ENCODE measurements at places on chromosomes 3 and 15.

- DNase-seq: no peak
These were observed 250.9 kb downstream of the EPHA3 start for GRCh38 chr3:89358281-89358680.

DNA sequence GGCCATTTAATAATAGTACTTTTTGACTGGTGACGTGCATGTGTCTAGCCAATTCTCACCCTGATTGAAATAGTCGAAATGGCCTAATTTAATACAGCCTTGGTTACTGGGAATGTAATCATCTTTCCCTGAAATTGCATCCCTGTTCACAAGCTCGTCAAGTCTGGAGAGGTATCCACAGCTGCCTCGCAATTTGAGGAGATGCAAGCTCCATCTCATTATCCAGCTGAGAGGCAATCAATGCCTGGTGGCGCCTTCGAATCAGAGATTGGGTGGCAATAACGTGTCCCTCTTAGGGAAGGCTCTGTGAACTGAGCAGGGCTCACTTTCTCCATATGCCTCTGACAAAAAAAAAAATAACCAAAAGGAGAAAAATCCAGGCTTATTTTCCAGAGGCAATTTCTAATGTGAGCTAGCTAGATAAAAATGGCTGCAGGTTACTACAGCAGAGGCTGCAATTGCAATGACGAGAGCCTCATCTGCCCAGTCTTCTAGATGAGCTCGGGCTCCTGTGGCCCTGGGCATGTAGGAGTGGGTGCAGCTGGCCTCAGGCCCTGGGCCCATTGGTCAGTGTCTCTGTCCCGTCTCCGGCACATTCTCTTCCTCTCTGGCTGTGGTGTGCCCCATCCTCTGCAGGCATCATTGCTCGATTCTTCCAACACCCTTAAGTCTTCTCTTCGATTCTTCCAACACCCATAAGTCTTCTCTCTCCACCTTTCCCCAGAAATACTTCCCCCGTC lies 487.5 kb downstream of the GABRG3 start:
- DNase-seq: no peak

DNA sequence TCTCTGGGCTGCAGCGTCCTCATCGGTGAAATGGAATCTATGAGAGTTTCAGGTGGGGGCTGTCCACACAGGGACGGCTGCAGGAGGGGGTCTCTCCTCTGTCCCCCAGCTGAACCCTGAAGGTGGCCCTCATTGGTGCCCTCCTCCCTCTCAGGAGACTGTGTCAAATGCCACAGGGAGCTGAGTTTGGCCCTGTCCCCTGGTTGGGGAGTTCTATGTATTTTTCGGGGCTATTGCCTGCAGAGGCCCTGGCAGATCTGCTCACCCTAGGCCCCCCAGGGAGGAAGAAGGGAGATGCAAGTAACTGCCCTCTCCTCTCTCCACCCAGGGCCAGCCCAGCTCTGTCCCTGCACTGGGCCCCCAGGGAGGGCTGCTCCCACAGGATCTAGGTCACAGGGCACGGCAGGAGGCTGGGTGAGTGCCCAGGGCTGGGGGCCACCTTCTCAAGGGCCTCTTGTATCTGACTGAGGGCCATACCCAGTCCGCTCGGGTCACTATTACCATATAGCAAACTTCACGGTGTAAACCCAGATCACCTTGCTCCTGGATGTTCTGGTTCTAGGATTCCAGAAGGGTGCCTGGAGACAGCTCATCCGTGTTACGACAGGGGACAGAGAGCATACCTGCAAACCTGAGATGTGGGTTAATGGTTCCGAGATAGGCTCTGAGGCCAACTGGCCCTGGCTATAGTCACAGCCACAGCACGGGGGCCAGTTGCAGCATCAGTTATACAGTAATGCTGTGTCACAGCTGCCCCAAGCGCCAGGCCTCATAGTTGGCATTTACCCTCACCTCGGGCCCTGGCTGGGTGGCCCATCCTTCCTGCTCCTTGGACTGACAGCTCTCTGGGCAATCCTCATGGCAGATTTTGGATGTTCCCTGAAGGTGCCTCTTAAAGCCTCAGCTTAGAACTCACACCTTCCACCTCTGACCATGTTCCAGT lies 102.4 kb upstream of the PRR23E start:
- DNase-seq: no peak

DNA sequence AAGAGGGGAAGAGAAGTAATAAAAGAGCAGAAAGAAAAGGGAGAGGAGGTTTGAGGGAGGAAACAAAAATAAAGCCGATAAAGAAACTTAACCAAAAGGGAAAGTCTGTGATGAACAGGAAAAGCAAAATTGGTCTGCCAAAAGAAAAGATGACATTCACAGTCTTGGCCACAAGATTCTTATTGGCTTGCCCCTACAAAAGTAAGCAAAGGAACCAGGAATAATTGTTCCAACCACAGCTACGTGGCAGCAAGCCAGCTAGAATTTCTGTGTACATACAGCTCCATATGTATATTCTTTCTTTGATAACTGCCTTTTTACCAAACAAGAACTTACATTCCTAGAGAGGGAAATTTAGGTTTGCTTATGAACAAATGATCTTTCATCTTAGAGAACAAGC lies 79.6 kb downstream of the MLH1 start:
- DNase-seq: no peak

DNA sequence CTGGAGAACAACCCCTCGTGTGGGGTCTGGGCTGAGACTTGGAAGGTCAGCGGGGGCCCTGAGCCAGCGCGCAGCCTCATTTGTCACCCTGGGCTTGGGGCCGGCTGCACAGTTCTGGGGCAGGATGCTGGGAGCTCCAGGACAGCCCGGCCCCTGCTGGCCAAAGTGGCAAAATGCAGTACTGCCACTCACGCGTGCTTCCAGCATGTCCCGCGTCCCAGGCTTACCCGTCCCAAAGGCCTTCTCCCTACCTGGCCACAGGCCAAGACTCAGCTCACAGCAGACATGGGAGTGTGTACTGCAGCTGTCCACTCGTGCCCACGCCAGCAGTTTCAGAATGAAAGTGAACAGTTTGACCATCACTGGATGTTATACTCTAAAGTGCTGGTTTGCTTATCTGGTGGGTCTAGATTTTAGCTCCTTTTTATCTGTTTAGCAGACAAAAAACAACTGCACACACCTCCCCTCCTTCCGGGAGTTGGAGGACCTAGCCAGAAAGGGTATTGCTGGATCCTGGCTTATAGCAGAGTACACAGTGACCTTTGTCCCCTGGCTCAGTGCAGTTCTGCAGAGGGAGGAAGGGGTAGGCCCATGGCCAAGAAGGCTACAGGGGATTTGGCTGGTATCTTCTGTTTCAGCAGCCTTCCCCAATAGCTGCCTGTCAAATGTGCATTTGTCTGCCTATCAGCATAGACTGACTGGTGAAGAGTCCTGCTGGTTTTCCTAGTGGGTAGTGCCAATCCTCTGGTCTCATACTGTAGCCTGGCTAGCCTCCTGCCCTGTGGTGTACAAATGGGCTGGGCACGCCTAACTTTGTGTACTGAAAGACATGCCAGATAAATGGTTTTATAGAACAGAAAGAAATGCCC lies 23.2 kb upstream of the IP6K2 start:
- peak; percentile 21 for DNase-seq

DNA sequence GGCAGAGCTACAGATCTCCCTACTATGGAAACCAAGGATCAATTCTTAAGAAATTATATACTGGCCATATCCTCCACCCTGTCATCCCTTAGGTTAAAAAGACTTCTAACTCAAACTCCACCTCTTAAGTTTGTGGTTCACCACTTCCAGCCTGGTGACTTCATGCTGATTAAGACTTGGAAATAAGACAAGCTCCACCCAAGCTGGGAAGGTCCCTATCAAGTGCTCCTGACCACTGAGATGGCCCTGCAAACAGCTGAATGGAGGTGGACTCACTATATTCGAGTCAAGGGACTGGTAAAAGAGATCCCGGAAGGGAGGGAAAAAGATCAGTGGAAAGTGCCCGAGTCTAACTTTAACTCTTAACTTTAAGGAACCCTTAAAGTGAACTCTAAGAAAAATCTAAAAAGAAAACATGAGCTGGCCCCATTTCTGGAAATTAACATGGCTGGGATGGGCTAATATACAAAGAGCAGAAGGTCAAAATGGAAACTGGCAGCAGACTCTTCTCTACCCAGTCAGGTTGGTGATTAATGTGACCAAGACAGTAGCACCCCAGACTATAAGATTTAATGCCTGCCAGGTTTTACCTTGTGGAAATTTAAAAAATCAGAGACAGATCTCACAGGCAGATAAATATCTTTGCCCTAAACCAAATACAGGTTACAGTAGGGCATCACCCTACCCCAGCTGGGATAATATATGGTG lies 43.9 kb downstream of the PPCDC start:
- peak; percentile 15 for DNase-seq

DNA sequence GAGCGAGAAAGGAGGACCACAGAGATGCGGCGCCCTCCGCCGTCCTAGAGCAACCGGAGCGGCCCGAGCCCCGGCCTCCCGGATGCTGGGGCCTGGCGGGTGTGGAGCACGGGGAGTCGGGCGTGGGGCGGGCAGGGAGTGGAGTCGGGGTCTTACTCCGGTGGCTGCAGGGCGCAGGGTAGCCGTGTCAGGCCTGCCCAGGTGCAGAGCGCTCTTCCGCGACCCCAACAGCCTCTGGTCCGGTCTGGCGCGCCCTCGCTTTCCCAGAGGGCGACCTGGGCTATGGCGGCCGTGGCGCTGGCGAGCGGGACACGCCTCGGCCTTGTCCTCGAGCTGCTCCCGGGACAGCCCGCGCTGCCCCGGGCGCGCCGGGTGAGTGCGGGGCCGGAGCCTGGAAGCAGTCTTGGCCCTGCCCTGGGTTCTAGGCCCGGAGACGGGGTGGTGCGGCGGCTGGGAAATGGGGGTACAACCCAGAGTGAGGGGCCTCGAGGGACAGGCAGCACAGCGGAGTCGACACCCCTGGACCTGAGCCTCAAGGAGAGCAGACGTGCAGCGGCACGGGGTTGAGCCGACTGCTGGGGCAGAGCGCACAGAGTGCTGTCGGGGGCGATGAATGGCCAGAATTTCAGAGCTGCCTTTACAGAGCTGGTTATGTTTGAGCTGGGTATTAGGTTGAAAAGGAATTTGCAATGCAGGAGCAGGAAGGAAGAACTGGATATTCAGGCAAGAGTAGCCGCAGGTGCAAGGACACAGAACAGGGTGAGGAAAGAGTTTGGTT lies at the start of gene ZNF662:
Gene ZNF662, plus strand, starts transcription at position 73 of the 778 bp plus-strand sequence. CDS start 1,973 bp downstream, outside the sequence.
- no peak for DNase-seq

GRCh38 chr3:133171831-133172230 lies 133.6 kb downstream of the TMEM108 start:
- no peak for DNase-seq

- no peak for DNase-seq
These were observed 11.7 kb downstream of the SHOX2 start for GRCh38 chr3:158094235-158095110.

DNA sequence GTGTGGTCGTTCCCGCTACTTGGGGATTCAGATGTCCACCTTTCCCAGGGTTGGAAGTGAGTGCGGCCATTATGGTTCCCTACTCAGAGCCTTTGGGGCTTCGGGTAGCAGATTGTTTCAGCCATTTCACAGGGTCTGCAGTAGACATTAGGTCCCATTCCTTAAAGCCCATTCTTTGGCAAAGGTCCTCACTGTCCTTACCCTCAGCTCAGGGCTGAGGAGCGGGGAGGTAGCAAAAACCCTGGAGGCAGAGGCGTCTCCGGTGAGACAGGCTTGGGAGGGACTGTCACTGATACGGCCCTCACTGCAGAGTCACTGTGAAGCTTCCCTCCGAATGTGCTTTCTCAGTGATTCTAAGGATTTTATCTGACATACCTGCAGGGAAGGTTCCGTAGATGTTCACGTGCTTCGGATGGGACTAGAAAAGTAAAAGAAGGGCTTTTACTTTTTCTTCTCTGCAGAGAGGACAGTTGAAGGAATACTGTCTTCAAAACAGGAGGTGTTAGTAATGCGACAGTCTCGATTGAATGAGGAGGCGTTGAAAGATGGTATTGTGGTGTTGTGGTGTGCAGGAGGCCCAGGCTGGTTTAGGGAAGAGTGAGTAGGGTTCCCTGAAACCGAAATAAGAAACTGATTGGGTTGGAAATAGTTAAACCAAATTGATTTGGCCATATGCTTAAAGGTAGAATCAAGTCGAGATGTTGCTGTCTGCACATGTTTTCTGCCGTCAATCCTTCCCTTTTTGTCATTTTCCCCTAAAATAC lies 630 bp downstream of the ATP6V1A start:
- DNase-seq: no peak

DNA sequence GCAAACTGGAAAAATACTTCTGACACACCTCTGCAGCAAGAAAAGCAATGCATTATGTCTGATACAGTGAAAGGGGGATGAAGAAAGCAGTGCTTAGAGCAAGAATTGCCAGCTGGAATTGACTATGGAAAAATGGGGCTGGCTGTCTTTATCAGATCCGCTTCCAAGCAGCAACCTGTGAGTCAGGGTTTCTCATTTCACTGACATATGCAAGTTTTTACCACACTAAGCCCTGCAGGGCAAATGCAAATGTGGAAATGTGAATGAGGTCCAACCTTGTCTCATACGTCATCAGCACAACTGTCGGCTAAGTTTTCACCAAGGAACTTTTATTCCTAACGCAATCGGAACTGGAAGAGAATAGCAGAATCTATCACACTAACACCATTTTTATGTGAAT lies 172.5 kb upstream of the GADL1 start:
- DNase-seq: no peak

- DNase-seq: no peak
These were observed 36.9 kb downstream of the CTNNB1 start for GRCh38 chr3:41236228-41236627.

- DNase-seq: no peak
These were observed 760.1 kb downstream of the ZNF385D start for GRCh38 chr3:20990896-20991295.

DNA sequence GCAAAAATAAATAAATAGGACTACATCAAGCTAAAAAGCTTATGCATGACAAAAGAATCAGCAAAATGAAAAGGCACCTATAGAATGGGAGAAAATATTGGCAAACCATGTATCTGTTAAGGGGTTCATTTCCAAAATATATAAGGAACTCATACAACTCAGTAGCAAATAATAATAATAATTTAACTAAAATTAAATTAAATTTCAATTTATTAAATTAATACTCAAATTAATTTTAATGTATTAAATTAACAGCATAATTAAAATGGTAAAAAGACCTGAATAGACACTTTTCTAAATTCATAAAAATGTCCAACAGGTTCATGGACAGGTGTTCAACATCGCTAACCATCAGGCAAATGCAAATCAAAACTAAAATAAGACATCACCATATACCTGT lies 34.0 kb upstream of the THBS1 start:
- DNase-seq: no peak

GRCh38 chr3:29415482-29416223 lies 134.8 kb downstream of the RBMS3 start:
- DNase-seq: no peak

GRCh38 chr3:169699536-169700050 lies 36.1 kb upstream of the MECOM start:
- no peak for DNase-seq
